Activated CD4-positive, alpha-beta T cell treated with anti-CD3 and anti-CD28 coated beads for 36 hours (primary cell): ENCODE measurements at places on chromosomes 6 and 20. TPM values are rescaled to one million over a fixed set of nuclear protein-coding genes. Genes with fewer than 3 reads are reported as not detected.

DNA sequence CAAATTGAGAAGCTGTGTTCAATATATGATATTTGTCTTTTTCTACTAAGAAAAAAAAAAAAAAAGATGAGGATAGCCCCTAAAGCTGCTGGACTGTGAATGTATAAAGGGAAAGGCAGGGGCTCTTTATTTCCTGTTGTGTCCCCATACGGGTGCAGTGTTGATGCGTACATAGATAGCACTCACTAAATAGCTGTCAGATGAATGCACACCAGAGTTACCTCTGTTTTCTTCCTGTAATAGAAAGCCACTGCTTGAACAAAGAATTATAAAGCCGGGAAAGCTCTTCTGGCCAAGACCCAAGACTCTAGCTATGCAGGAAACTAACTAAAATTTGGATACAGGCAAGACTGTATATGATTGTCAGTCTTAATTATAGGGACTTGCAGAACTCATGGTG, 260.0 kb downstream of the FARS2 start:
- DNase-seq: no peak

DNA sequence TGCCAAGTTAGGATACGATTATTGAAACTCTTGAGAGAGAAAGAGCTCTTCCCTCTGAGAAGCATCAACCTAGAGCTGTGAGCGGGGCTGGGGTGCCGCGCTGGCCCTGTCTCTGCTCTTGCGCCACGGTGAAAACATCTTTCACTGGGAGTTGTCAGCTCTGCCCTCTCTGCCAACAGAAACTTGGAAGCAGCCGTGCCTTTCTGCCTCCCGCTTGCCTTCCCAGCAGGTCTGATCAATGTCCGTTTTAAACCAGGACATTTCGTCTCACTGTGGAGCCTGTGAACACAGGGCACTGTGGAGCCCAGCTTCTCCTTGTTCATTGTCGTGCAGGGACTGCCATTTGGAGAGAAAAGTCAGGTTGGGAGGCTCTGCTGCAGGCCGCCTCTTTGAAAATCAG, 249.2 kb upstream of the PMEPA1 start:
- no peak for DNase-seq

C6orf58 gene
- not detected for total RNA-seq

PCMT1 gene
- 91.3 TPM for total RNA-seq

DNA sequence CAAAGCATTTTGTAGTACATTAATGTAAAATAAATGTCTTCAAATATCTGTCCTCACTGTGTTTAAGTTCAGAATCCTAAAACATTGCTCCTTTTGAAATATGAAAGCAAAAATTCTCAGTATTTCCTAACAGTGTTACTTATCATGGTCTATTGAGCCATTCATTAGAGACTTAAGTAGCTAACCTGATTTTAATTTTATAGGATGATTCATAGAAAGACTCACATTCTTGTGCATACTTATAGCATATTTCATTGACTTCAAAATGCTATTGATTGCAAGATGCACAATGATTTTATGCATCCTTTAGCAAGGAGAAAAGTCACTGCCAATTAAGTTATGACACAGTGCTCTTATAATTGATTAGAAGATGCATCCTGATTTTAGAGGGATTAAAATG, 85.7 kb downstream of the HIVEP1 start:
- no peak for DNase-seq

PKIB gene
- 2.5 TPM for total RNA-seq

RNF5 gene
- 65.6 TPM for total RNA-seq

NOL4L gene
- 22.0 TPM for total RNA-seq

GRCh38 chr6:47310131-47310480, 401 bp upstream of the TNFRSF21 start:
- DNase-seq: no peak

- DNase-seq: no peak
Observed at GRCh38 chr6:144745439-144745838, 460.3 kb downstream of the UTRN start.
